ENCODE measurements at places on chromosomes 7 and 10.

DNA sequence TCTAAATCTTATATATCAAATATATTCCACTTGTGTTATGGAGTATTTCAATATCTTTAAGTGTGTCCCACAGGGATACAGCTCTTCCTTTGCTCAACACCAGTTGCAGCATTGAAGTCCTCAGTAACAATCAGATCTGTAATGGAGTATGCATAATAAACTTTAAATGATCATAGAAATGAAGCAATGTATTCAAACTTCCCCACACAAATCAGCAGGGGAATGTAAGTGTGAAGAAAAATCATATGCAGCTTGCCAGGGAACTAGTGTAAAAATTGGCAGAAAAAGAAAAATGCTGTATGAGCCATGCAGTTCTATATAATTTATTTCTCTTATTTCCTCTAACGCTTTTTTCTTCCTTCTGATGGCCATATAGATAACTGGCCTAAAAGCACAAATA, 444.3 kb upstream of the VSTM2A start:
- DNase-seq = no peak

- no peak for DNase-seq
These were observed 109.0 kb downstream of the EBF3 start for GRCh38 chr10:129854796-129855705.

DNA sequence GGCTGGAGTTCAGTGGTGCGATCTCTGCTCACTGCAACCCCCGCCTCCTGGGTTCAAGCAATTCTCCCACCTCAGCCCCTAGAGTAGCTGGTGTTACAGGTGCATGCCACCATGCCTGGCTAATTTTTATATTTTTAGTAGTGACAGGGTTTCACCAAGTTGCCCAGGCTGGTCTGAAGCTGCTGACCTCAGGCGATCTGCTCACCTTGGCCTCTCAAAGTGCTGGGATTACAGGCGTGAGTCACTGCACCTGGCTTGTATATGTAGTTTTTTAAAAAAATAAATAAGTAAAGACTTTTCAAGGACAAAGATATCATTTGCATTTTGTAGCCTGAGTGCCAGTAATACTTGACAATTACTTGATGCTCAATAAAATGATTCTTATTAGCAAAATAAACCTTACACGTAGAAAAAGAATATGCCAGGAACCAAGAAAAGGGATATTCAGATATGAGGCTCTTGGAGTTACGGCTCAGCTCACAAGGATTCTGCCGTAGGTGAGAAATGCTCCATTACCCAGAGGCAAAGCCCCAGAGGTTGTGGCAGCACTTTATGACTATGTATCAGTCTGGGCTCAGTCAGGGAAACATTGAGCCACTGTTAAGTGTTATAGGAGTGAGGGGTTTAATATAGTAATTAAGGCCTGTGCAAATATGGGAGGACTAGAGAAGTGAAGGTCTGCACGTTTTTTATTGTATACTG, 98.5 kb downstream of the TPST1 start:
- no peak for DNase-seq

DNA sequence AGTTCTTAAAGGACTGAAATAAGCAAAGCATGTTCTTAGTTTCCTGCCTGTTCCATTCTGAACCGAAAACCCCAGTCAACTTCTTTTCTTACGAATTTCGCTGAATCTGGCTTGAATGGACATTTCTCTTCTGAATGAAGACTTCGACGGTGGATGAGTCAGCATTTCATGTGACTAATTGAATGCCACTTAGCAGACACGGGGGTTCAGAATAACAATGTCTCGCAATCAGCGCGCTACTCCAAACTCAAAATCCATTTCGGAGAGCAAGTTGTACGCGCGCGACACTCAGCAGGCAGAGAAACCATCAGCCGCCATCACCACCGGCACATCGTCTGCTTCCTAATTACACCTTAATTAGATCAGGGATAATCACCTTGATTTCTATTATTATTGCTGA, 239.0 kb upstream of the KLF6 start:
- DNase-seq = no peak

DNA sequence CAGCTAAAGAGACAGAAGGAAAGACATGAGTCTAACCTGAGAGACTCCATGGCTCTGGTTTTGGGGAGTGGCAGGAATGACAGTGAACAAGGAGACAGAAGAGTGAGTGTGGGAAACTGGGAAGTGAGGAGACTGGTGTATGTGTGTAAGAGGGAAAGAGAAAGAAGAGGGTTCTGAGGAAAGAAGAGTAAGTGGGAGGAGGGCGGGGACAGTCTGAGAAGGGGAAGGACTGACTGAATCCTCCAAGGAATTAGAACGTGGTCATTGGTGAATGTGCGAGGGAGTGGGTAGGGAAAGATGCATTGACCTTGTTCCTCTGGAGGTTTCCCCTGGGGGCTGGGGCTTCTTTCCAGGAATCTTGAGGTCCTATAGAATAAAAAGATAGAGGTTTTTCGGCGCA, 26.6 kb downstream of the WNT8B start:
- no peak for DNase-seq

DNA sequence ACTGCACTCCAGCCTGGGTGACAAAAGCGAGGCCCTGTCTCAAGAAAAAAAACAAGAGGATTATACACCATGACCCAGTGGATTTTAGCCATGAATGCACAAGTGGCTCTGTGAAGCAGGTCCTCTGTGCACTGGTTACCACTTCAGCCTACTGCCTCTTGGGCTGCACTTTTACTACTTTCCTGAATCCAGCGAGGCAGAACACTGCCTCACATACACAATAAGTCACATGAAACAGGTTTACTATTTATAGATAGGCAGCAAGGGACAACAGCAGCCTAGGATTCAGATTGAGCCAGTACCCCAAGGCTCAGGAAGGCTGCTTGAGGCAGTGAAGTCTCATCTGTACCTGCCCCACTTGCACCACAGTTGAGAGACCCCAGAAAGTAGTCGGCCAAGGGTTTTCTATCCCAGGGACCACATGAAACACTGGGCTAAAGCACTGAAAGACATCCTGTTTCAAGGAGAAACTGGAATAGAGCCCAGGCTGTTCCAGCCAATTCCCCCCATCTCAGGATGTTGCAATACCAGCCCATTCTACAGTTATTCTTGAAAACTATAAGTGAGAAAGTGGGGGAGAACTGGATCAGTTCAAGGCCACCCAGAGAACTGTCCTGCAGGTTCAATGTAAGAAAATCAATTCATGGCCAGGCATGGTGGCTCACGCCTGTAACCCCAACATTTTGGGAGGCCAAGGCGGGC, 10.3 kb upstream of the OGDH start:
- DNase-seq = no peak

DNA sequence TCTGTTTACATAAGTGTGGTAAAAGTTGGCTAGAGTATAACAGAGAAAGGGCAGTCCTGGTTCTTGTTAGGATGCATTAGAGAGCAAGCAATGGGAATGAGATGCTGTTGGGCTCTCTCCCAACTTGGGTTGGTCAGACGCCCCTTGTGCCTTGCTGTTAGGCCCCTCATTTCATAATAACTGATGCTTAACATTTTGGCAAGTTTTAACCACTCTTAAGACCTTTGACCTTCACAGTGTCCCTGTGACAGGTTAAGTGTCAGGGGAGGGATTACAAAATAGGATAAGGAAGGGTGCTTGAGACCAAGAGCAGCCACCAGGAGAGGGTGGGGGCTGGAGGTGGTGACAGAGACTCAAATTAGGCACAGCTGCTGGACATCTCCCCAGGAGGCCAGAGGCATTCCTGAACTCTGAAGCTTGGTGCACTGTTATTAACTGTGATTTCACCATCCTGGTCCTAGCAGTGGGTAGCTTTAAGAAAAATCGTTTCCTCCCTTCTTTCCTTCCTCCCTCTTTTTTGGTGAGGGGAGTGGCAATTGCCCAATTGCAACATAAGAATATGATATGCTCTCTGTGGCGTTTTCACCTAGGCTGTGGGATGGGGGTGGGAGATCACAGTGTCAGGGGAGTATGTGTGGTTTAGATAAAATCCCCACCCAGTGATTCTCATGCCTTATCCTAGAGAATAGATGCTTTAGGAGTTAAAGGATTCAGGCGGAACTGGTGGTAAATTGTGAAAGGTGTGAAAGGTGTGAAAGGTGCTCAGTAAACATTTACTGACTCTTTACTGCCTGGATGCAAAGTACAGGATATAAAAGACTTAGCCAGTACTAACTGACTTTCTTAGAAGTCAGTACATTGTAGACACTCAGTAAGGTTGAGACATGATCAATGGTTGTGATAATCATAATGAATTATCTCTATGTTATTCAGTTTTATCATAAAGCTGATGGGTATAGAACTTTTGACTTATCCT, 270.5 kb downstream of the BICC1 start:
- no peak for DNase-seq

- no peak for DNase-seq
These were observed 58.8 kb upstream of the ZNF804B start for GRCh38 chr7:88700725-88701124.

DNA sequence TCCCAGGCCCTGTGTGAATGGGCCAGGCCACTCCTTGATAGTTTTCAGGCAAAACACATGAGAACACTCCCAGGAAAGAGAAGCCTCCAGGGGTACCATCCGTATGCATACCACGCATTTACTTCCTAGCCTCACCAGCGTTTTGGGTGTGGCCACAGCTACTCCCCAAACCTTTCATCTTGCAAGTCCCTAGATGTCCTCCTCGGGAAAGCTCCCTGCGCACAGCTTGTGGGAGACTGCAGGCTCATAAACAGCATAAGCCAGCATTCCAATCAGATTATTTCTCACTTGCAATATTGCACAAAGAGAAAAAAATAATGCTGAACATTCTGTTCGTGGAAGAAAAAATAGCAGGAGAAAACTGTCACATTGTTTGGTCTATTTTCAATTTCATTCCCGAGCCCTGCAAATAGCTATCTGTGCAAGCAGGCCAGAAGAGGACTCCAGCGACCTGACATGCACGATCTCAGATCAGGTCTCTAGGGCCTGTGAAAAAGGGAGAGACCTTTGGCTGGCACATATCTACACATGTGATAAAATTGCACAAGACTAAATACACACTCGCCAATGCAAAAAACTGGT, 175.6 kb downstream of the PLXNA4 start:
- no peak for DNase-seq

GRCh38 chr10:62796896-62797295, 7.6 kb upstream of the ADO start:
- no peak for DNase-seq

DNA sequence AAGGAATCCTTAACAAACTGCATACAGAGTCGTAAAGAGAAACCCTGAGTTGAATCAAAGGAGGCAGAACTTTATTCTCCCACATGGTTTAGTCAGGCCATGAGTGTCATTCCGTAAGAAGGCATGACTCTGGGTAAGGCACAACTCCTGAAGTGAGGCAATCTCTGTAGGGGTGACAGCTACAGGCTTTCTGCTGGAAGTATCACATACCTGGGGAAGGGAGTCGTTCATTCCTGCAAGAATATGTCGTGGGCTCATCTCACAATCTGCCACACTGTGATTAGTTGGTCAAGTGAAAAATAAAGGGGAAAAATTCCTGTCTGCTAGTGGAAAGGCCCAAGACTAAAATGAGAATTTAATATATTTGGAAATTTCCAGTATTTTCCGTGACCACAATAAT, 392.6 kb downstream of the POM121L12 start:
- no peak for DNase-seq

DNA sequence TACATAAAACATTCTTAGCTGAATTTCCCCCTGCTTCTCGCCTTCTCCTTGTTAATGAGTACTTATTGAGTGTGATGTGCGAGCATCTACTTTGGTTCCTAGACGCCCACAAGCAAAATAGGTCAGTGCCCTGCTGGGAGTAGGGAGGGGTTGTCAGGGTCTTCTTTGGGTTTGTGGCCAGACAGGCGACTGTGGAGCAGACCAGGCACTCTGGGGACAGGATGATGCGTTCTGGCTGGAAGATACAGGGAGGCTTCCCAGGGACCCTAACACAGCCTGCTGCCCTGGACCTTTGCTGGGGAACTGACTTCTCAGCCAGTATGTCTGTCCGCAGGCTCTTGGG, 227.2 kb downstream of the CUX1 start:
- DNase-seq = no peak

DNA sequence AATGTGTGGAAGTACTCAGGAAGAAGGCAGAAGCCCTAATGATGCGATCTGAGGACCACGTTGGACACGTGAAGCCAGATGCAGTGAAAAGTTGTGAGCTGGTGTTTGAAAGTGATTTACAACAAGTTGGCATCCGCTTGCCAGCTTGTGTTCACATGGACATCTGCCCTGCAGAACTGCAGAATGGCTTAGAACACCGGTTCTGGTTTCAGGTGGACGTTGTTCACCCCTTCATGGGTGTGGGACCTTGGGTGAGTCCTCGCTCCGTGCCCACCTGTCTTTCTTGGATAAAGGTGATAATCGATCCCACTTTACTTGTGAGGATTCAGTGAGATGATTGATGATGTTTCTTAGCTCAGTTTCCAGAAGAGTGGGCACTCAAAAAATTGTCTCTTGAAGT, 53.8 kb downstream of the CAMK1D start:
- DNase-seq = no peak

GRCh38 chr10:127310923-127311322, 114.5 kb upstream of the INSYN2A start:
- no peak for DNase-seq

GRCh38 chr10:70722820-70723424, 50.6 kb downstream of the ADAMTS14 start:
- DNase-seq = no peak

DNA sequence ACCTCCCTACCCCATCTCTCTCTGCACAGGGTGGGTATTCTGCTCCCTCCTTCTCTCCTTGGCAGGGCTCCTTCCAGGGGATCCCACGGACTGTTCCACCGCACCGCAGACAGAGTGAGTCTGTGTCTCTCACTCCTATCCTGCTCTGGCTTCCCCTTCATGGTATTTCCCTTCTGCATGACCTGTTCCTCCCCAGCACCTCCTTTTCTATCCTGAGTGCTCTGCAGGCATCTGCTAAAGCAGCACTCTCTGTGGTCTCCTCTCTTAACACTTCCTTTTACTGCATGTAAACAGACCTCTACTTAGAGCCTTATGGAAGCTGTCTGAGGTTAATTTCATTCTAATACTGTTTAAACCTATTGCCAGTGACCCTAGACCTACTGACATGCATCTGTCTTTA, 171.5 kb downstream of the CCSER2 start:
- DNase-seq = peak; percentile 3

DNA sequence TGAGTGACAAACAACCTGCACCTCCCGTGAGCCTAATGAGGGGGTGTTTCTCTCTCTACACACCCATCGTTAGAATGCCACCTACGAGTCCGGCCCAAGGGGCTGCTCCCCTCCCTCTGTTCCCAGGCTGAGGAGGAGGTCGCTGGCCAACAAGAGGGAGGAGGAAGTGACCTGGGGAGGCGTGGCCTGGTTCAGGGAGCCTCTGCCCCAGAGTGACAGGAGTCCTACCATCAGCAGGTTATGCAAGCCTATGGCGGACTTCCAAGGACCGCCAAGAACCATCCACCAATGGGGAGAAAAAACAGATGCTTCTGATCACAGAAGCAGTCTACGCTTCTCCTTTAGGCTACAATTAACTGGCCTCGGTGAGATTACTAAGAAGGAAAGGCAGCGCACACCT, 12.3 kb upstream of the EGFR start:
- no peak for DNase-seq

All from HL-60 (cell line).